NCI-H460 (cell line): ENCODE measurements at places on chromosomes 6 and 20.
A peak's percentile ranks its signal among the peaks of the same experiment; 100 is the strongest.

DNA sequence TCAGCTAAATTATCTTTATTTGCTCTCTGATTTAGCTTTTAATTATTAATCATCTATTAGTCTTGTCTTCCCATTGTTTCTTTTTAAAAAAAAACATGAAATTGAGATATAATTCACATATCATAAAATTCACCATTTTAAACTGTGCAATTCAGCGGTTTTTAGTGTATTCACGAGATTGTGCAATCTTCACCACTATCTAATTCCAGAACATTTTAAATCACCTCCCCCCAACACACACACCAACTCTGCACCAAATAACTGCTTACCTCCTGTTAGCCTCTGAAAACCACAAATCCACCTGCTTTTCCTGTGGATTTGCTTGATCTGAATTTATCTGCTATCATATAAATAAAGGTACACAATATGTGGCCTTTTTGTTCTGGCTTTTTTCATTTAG is 8.8 kb upstream of the ABRACL start:
- DNase-seq, result no peak

- DNase-seq, result no peak
Observed at GRCh38 chr6:109687271-109687761, 3.7 kb downstream of the AK9 start.

DNA sequence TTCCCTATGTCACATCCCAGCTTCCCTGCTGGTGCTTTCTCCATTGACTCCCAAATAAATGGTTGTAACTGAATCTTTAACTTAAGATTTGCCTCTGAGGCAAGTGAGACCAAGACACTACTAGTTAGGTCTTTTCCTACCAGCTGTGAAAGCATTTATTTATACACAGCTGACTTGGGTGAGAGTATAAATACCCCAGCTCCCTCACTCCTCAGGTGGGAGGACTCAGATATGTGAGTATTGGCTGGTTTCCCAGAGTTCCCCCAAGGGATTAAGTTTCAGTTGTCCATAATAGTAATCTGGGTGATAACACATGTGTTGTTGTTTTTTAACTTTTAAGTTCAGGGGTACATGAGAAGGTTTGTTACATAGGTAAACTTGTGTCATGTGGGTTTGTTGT is 49.8 kb downstream of the CFAP61 start:
- no peak for DNase-seq

DNA sequence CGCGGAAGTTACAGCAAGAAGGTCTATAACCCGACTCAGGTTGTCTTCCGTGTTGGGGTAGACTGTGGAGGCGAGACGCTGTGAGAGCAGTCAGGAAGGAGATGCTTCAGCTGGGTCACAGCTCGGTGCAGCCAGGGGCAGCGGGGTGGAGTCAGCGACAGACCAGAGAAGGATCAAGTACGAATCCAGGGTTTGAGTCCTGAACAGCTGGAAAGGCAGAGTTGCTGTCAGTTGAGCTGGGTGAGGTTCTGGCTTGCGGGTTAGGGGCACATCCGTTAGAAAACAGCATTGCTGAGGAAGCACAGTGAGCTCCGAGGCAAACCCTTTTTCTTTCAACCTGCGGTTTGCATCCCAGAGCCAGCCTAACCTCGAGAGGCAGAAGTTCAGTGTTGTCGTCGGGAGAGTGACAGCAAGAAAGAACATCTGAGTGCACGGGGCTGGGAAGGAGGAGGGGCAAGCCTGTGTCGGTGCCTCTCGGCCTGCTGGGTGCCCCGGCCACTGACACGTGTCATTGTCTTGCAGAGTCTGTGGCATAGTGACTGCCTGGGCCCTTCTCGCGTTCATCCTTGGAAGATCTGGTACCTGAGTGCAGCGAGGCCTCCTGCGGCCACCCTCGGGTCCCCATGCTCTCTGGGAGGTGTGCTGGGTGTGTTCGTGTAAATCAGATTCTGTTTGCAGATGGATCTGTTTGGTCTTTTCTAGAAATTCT is 20.0 kb downstream of the PNLDC1 start:
- DNase-seq, result no peak

DNA sequence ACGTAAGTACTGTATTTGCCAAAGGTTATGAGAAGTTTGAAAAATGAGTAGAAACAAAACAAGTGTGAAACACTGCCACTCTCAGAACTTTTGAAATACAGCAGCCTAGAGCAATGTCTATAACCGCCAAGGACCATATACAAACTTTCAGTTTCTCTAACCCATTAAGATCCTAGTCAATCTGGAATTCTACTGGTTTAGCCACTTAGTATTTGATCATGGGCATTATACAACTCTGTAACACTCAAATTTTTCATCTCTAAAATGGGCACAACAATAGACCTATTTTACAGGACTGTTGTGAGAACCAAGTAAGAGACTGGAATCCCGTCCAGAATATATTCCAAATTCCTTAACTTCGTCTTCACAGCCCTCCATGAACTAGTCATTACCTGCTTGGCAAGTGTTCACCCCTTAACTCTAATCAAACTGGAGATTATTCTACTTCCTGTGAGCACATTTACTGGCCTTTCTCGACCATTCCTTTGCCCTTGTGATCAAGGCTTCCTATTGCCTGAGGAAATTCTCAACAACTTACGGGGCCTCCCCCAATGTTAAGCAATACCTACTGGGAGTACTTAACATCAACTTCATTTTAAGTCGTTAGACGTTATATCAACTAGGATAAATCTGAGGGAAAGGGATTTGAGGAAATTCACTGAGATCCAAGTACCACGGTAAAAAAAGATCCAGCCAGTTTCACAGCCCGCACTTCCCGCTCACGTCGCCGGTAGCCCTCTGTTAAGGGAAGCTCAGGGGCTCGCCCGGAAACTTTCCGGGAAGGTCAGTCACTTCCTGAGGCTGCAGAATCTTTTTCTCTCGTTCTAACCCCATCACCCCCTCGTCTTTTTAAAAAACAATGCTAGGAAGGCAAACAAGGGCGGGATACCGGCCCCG is 1.1 kb downstream of the EIF2S2 start:
- DNase-seq, result peak; percentile 24

GRCh38 chr20:59736366-59736765 is 132.0 kb downstream of the PHACTR3 start:
- DNase-seq, result no peak

GRCh38 chr20:53582574-53583351 is 10.9 kb downstream of the ZNF217 start:
- peak; percentile 45 for DNase-seq

- DNase-seq, result no peak
Observed at GRCh38 chr20:33847006-33847405, 35.9 kb downstream of the CHMP4B start.

- DNase-seq, result no peak
Observed at GRCh38 chr20:58432186-58432954, 43.3 kb downstream of the VAPB start.

GRCh38 chr6:124560873-124561567 is 401.2 kb upstream of the RNF217 start:
- no peak for DNase-seq

- DNase-seq, result no peak
Observed at GRCh38 chr20:19207541-19207940, 4.9 kb upstream of the SLC24A3 start.

DNA sequence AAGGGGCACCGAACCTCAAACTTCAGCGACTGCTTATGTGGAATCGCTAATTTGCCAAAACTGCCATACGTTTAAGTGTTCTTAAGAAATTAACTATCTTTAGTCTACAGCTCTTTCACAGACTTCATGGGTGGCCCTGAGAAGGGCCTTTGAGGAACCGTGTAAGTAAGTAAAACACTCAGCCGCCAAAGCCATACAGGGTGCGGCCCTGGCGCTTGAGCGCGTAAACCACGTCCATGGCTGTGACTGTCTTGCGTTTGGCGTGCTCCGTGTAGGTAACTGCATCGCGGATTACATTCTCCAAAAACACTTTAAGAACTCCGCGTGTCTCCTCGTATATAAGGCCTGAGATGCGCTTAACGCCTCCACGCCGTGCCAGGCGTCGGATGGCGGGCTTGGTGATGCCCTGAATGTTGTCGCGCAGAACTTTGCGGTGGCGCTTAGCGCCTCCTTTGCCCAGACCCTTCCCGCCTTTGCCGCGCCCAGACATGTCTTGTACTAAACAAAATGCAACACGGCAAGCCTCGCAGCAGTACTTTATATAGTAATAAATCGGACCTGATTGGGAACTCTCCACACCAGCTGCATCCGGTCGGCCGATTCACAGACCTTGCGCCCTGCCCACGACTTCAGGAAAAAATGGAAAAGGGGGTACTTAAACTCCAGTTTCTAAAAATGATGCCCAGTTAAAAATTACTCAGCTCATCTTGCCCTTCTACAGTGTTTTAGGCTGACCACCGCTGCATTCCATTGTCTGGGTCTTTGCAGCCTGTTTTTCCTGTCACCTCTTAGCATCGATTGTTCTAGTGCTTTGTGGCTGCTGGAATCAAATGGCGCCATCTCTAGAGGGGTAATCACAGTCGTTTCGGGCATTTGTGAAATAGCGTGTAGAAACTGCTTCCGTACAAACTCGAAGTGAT is 38.9 kb downstream of the OR2B2 start:
- no peak for DNase-seq

DNA sequence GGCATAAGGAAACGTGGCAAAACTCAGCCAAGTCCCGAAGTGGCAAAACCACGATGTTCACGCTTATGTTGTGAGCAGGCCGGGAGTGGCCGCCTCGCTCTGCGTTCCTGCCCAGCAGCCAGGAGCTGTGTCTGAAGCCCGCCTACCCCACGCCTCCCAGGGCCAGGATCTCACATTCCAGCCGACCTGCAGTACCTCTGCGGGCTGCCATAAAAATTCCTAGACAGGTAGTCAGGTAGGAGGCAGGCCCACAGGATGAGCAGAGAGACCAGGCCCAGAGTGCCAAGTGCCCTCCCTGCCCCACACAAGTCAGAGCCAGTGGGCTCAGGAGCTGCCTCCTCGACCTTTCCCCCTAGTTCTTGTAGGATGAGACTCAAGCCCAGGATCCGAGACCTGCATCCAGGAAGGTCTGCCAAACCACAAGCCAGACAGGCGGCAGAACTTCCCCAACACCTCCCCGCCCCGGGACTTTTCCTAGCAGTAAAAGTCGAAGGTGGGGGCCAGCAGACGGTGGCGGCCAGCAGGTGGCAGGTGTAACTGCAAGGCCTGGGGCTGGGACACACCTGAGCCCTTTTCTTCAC is 16.7 kb downstream of the PMEPA1 start:
- no peak for DNase-seq

- DNase-seq, result no peak
Observed at GRCh38 chr6:116352515-116353471, 18.0 kb upstream of the DSE start.

- DNase-seq, result no peak
Observed at GRCh38 chr6:37324131-37325033, 29.4 kb upstream of the RNF8 start.

- DNase-seq, result no peak
Observed at GRCh38 chr20:39871013-39871412, 818.0 kb downstream of the MAFB start.

GRCh38 chr6:145763742-145764141 is 28.4 kb upstream of the EPM2A start:
- DNase-seq, result no peak

- DNase-seq, result no peak
Observed at GRCh38 chr6:137282254-137282653, 63.1 kb upstream of the IFNGR1 start.

DNA sequence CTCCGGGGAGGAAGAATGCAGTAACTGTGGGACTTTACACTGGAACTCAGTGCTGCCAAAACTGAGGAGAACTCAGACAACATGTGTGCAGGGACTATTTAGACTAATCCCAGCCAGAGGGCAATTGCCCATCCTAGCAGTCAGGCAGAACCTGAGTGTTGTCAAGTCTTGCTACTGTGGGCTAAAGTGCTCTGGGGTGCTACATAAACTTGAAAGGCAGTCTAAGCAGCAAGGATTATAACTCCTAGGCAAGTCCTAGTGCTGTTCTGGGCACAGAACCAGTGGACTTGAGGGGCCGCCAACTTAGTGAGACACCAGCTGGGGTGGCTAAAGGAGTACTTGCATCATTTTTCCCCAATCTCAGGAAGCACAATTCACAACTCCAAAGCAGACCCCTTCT is 363.8 kb upstream of the PTCHD4 start:
- no peak for DNase-seq

- no peak for DNase-seq
Observed at GRCh38 chr6:112298021-112298745, 43.8 kb upstream of the LAMA4 start.

GRCh38 chr20:57335392-57335791 is 5.8 kb downstream of the SPO11 start:
- no peak for DNase-seq

DNA sequence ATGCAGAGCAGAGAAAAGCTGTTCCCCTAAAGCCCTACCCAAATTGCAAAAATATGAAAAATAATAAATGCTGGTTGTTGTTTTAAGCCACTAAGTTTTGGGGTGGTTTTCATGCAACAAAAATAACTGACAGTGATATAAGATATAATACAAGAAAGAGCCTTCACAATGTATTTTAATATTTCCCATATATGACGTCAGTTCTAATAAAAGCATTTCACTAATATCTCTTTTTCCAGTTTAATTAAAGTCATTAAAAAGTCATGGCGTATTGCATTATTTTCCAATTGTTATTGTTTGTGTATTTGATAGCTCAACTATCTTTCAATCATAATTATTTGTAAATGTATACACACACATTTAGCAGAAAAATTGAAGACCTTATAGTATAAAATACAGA is 134.7 kb upstream of the EPHA7 start:
- DNase-seq, result no peak

GRCh38 chr6:99822741-99823512 is 171.1 kb downstream of the MCHR2 start:
- peak; percentile 57 for DNase-seq

GRCh38 chr6:166908811-166909210 is 47.5 kb downstream of the RNASET2 start:
- DNase-seq, result no peak
